CD4-positive, alpha-beta T cell treated with Interleukin-21 for 1 hour (primary cell): ENCODE measurements at places on chromosomes 7 and 10.
A peak's percentile ranks its signal among the peaks of the same experiment; 100 is the strongest.

DNA sequence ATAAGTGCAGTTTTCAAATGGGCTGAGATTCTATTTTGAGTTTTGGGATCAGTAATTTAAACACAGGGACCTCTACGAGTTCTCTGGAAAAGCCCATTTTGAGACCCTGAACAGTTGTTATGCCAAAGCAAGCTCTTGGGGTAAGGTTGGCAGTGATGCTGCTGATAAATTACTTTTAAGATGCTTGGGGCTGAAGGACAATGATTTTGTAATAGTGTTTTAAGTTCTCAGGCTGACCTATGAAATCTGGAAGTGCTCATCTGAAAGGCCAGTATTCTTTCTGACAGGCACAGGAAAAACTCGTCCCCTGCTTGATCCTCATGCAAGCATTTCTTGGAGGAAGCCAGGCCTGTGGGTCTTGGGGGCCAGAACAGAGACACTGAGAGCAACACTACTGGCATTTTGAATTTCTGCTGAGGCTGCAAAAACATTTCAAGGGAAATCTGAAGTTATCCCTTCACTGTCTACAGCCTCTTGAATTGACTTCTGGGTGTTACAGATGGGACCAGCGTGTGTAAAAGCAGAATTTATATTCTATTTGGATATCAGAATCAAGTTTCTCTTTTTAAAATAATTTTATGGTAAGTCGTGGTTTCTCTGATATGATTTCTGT is 79.7 kb downstream of the AUTS2 start:
- DNase-seq: no peak

GRCh38 chr10:110365356-110366143 is 60.8 kb upstream of the SMNDC1 start:
- no peak for DNase-seq

DNA sequence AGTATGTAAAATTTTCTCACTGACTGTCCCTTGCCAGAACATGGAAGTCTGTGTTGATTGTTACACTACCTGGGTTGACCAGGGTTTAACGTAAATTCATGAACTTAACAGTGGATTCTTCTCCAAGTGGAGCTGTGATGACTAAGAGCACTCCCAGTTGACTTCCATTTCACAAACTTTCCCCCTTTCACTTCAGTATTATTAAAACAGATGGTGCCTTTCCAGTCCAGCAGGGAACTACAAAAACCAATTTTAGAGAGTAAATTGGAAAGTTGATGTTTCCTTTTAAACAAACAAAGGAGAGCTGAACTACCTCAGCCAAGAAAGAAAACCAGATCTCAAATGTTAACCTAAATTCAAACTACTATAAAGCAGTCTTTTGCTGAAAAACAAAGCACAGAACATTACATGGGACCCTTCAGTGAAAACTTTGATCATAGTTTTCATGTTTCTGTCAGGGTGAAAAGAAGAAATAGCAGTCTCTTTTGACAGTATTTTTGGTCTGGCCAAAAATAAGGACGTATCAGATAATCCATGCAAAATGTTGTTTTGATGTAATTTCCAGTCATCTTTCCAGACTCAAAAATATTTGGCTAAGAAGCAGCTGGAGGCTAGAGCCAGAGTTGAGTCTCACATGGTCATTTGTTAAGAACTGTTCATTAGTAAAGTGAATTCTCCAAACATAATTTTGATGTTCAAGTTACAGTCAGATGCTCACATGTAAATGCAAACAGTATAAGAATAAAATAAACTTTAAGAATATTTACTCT is 479.9 kb upstream of the AKR1E2 start:
- DNase-seq: no peak

- DNase-seq: no peak
Observed at GRCh38 chr10:474946-475345, 214.5 kb downstream of the DIP2C start.

GRCh38 chr7:125173571-125173970 is 243.9 kb upstream of the POT1 start:
- DNase-seq: no peak

GRCh38 chr10:122281018-122281626 is 10.0 kb downstream of the BTBD16 start:
- DNase-seq: no peak

DNA sequence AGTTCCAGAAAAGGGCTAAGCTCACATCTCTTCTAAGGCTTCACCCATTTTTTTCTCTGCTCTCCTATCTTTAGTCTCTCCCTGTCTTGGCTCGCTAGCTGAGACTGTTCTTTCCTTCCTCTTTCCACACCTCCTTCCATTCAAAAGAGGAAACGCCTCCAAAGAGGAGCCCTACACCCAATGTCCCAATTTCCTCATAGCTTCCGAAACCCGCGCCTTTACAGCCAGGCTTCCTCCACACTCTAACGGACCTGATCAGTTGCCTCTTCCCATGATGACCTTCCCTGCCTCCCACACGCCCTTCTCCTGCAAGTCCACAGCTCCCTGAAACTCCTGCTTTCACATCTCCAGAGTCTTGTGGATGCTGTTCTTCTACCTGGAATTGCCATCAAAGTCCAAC is 71.7 kb downstream of the COBL start:
- DNase-seq: no peak

DNA sequence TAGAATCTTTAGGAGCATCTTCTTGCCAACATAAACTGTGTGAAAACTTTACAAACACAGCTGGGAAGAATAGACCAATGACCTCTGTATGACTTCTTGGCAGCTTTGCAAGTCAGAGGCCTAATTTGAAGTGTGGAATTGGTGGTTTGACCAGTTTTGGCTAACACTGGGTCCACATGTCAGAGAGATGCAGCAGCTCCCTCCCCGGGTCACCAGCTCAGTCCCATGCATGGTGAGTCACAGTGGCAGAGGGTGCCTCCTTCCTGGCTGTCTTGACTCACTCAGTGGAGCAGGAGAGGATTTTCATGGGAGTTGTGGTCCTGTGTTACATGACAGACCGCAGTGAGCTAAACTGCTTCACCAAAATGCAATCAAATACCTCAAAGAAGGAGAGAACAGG is 8.2 kb upstream of the STARD3NL start:
- no peak for DNase-seq

DNA sequence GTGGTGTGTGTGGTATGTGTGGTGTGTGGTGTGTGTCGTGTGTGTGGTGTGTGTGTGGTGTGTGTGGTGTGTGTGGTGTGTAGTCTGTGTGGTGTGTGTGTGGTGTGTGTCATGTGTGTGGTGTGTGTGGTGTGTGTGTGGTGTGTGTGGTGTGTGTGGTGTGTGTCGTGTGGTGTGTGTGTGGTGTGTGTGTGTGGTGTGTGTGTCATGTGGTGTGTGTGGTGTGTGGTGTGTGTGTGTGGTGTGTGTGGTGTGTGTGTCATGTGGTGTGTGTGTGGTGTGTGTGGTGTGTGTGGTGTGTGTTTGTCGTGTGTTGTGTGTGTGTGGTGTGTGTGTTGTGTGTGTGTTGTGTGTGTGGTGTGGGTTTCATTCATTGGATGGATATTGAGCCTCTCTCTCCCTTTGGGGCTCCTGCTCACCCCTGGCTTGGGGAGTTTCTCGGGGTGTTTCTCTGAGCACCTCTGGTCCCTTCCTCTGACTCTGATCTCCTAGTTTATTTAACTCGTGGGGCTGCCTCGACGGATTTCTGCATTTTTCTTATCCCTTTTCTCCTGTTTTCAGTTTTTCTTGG is 145.8 kb downstream of the DNAJB6 start:
- DNase-seq: no peak

DNA sequence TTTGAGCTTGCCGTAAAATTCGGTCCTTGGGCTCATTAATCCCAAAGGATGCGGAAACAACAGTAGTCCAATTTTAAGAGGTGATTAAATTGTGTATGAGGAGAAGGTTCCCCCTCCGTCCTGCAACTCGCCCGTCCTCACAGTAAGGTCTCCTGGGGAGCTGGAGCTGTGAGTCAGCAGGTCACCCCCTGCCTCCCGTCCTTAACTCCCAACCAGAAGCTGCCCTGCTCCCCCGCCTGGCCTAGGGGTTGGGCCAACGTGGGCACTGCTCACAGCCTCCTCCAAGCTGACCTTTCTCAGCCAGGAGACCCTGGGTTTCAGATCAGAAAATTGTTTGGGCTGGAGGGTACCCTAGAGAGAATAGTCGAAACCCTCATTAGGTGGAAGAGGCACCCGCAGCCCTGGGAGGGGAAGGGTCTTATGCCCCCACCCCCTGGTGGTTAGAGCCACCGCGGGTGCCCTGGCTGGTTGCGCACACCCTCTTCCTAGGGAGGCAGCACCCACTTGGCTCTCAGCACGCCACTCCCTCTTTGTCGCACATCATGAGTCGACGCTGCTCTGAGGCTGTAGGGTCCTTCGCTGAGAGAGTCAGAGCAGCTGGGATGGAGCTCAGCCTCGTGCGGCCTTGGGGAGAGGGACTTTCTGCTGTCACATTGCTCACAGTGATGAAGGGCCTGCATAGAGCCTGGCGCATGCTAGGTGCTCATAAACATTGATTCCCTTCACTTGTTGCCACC is 131.2 kb downstream of the TACC2 start:
- no peak for DNase-seq

DNA sequence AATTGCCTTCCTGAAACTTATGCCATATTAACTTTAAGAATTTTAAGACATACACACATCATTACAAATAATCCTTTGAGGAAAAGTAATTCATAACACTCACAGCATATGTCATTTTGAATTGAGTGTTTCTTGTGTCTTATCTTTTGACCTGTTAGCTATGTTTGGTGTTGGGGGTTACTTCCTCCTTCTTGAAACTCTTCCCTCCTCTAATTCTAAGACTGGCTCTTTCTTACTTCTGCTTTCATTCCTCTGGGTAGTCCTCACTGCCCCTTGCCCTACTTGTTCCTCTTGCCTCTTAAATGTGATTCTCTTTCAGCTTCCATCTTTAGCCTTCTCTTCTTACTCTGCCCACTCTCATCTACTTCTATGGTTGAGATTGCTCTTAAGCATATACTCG is 28.3 kb upstream of the PIP4K2A start:
- DNase-seq: no peak

- no peak for DNase-seq
Observed at GRCh38 chr10:74882427-74882826, 56.0 kb downstream of the KAT6B start.

GRCh38 chr10:6195376-6195775 is 7.4 kb upstream of the PFKFB3 start:
- DNase-seq: no peak

DNA sequence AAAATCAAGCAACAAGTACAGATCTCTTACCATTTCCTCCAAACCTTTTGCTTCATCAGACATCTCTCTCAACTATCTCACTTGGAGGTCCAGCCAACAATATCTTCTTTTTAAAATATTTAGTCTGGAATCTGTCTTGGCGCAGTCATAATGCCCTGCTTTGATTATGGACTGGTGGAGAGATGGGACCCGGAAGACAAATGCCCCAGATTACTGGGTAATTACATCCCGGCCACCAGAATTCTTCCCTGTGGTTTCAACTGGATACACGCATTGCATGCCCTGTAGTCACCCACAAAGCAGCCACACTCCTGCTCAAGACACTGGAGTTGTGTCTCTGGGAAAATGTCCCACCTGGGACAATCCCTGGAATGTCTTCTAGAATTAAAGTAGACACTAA is 65.5 kb downstream of the BPGM start:
- DNase-seq: no peak

DNA sequence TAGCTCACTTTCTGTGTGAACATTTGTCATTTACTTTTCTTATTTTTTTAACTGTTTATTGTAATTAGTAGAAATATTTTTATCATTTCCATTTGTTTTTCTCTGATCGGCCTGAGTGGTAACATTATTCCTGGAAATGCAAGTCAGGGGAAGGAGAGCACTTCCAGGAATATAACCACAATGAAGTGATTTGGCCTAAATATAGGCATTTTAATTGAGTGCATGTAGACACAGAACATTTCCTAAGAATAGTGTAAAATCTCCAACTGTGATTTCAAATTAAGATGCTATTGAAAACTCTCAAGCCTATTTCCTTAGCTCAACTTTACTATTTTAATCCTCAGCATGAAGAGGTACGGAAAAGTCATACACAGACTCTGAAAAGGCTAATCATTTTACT is 86.5 kb upstream of the SKAP2 start:
- no peak for DNase-seq

GRCh38 chr7:145431834-145432233 is 596.0 kb upstream of the TPK1 start:
- no peak for DNase-seq

GRCh38 chr7:114081606-114082425 is 163.0 kb upstream of the PPP1R3A start:
- DNase-seq: peak; percentile 34

- no peak for DNase-seq
Observed at GRCh38 chr10:44859546-44860285, 51.4 kb upstream of the TMEM72 start.

GRCh38 chr10:18456984-18457383 is 194.4 kb downstream of the NSUN6 start:
- no peak for DNase-seq

DNA sequence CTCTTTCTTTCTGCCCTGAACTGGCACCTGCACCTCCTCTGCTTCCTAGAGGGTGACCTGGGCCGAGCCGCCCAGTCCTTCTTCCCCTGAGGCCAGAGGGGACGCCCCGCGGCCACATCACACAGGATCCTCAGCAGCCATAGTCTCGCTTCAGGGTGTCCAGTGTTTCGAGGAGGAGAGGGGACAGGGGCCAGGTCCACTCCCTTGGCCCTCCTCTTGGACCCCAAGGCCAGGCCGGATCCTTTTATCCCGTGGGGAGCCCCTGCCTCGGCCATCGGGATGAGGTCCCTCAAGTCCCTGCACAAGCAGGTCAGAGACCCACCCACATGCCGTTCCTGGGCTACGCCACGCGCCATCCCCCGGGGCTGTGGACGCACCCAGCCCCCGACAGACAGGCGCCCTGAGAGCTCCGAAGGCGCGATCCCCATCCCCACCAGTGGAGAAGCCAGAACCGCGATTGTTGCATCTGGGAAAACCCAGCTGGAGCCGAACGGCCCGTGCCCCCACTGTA is 3.6 kb downstream of the BHLHA15 start:
- DNase-seq: no peak

- no peak for DNase-seq
Observed at GRCh38 chr7:114264023-114264422, 150.6 kb upstream of the FOXP2 start.

DNA sequence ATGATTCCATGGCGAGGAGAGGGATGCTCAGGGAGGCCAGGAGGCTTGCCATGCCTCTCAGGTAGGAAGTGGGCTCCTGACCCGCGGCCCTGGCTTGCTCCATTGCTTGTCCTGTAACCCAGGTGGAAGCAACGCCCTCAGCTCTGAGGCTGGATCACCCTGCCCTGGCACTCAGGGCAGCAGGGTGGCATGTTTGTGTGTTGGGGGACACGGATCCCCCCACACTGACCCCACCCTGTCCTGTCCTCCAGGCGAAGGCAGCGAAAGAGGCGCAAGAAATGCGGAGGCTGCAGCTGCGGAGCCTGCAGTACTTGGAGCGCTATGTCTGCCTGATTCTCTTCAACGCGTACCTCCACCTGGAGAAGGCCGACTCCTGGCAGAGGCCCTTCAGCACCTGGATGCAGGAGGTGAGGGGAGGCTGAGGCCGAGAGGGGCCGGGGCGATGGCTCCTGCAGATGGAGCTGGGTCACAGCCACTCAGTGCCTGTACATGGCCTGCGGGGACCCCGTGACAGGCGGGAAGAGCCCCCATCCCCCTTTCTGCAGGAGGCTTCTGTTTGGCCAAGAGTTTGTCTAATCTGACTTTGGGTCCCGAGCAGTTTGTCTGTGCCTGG is 38.3 kb downstream of the PRF1 start:
- DNase-seq: no peak
